HAP-1 (cell line): ENCODE measurements at places on chromosomes 6 and 20.

- no peak for DNase-seq
Measured at GRCh38 chr6:2890976-2891767, 11.9 kb downstream of the SERPINB9 start.

DNA sequence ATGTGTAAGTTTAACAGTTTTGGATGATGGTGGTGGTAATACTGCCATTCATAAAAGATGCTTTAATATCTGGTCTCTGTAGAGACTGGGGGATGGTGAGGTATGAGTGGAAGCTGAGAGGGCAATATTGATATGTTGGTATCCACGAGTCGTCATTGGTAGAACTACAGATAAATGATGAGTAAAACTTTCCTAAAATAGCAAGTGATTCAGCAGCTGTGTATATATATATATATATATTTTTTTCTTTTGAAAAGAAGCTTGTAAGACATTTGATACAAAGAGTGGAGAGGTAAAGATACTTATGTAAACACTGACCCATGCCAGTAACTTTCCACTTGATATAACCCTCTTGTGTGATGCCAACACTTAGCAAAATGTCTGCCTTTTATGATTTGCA, 41.7 kb upstream of the CITED2 start:
- no peak for DNase-seq

DNA sequence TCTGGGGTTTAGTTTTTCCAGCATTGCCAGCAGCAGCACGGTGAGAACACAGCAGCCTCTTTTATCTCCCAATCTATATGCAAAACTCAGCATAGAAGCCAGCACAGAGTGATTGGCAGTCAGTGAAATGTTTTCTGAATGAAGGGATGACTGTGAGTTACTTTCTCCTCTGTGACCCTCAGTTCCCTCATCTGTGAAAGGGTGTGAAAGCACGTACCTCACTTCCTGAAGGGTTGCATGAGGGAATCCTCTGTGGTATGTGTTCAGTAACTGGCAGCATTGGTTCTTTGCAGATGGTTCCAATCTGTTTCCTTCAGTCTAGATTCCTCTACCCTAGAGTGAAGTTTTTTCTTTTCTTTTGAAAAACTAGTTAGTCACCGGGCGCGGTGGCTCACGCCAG, 40.0 kb downstream of the EFCAB8 start:
- no peak for DNase-seq

- no peak for DNase-seq
Measured at GRCh38 chr6:79544299-79544927, 7.2 kb upstream of the LCA5 start.
